ENCODE measurements at places on chromosomes 16 and 17. TPM values are rescaled to one million over a fixed set of nuclear protein-coding genes. Genes with fewer than 3 reads are reported as not detected.

MPO gene
- not detected for total RNA-seq

DOC2B gene
- not detected for total RNA-seq

KRTAP9-4 gene
- not detected for total RNA-seq

RND2 gene
- total RNA-seq: 0.32 TPM

OTOP2 gene
- not detected for total RNA-seq

COX11 gene
- 29.7 TPM for total RNA-seq

SP6 gene
- 0.12 TPM for total RNA-seq

FBXW10 gene
- total RNA-seq: 0.24 TPM

KCNJ2 gene
- total RNA-seq: 9.0 TPM

ZNF469 gene
- total RNA-seq: 3.1 TPM

TBC1D28 gene
- not detected for total RNA-seq

RNF112 gene
- total RNA-seq: 9.1 TPM

EEF2KMT gene
- 11.1 TPM for total RNA-seq

FOXF1 gene
- 0.81 TPM for total RNA-seq

HES7 gene
- 0.73 TPM for total RNA-seq

RDM1 gene
- not detected for total RNA-seq

HNF1B gene
- total RNA-seq: not detected

TMUB2 gene
- 38.9 TPM for total RNA-seq

CIBAR2 gene
- not detected for total RNA-seq

PRAC2 gene
- total RNA-seq: not detected

SLC13A2 gene
- total RNA-seq: not detected

VASN gene
- total RNA-seq: 228 TPM

P2RX1 gene
- total RNA-seq: not detected

TGFB1I1 gene
- total RNA-seq: 139 TPM

Data from hair follicle dermal papilla cell (primary cell).